ENCODE measurements at places on chromosomes 2 and 18.

GRCh38 chr2:149733936-149734685, 146.5 kb upstream of the MMADHC start:
- DNase-seq: no peak

GRCh38 chr18:66510357-66511045, 93.4 kb downstream of the CDH19 start:
- DNase-seq: no peak

DNA sequence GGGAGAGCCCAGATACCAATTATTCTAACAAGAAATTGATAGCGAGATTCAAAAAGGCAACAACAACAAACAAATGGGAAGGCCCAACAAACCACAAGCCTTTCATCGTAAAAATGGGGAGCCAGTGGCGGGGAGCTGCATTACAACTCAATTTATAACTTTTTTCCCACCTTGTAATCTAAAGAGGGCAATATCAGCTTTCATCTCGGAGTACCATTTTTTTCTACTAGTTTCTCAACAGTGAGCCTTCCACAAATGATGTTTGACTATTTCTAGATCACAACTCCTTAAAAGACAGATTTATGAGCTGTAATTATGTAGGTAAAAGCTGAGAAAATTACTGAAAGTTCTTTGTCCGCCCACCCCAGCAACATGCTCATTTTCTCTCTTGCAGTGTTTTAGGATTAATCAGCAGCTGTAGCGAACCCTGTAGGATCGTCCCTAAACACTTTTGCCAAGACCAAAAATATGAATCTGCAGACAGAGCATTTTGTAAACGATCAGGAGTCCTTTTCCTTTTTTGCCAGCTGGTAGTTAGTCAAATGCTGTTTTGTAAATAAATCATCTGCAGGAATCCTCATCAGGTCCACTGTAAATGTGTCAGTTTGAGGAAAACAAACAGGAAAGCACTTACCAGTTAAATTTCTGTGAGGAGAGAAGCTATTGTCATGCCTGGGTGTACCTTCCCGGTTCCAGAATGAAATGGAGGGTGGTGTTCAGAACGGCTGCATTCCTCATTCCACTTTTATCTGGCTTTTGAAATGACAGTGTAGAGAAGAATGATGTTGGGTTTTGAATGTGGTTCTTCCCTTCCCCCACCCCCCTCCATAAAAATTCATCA, 53.2 kb downstream of the EEF1B2 start:
- DNase-seq: peak; percentile 34

- DNase-seq: no peak
These were observed 17.7 kb upstream of the EN1 start for GRCh38 chr2:118865106-118865505.

- no peak for DNase-seq
These were observed 45.3 kb upstream of the RFX8 start for GRCh38 chr2:101520246-101520645.

DNA sequence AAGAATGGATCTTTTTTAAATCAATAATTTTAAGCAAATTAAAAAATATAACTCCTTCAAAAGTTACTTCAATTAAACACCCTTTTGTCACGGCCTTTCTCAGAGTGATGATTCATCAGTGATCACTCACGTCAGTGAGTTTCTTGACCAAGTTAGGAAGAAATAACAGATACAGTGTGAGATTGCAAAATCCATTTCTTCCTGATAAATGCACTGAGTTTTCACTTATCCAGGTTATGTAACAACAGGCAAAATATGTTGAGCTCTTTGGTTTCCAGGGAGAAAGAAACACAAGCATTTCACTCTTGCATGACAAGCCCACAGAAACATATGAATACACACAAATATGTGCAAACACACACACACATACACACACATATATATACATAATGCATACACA, 195.9 kb upstream of the CYRIA start:
- DNase-seq: peak; percentile 17

DNA sequence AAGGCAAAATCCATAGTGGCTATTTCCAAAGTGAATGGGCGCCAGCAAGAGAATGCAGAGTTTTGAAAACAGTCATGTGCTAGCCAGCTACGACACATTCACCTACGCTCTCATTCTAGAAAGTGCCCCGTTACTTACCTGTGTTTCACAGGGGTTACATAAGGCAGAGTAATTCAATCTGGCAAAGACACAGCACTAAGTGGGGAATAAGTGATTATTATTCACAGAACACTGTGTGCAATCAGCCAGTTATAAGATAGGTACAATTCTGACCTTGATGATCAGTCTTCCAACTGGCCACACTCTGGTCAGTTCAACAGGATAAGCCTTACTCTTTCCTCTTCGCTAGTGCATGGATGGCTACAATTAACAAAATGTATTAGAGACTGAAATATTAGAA, 105.8 kb downstream of the CABYR start:
- no peak for DNase-seq

DNA sequence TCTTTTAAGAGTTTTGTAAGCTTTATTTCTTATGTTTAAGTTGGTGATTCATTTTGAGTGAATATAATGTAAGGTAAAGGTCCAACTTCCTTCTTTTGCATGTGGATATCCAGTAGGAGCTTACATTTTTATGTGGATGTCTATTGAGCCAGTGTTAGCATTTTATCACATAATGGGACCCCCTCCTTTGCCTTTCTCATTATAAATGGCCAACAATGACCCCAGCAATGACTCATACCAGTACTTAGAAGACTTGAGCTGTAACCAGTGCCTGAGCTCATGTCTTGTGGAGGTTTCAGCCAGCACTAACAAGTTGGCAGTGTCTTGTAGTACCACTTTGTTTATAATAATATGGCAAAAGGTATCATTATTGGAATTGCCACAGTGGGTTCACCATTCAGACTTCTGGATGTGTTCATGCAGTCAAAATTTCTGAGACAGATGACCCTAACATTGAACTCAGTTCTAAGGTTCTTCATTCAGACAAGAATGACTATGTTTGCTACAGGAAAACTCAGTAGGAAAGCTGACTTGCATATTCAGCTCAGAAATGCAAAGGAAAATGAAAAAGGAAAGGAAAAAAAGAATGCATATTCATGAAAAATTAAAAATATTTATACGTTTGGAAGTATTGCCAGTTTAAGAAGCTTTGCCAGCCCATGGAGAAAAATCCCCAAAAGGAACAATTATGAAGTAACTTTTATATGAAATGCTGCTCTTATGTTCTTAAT, 41.0 kb downstream of the CDKL4 start:
- no peak for DNase-seq

GRCh38 chr2:207403141-207403540, 126.6 kb upstream of the CREB1 start:
- DNase-seq: no peak

- DNase-seq: no peak
These were observed 5.9 kb downstream of the ALPP start for GRCh38 chr2:232384466-232384865.

- no peak for DNase-seq
These were observed 240.2 kb downstream of the SH3BP4 start for GRCh38 chr2:235191978-235192377.

DNA sequence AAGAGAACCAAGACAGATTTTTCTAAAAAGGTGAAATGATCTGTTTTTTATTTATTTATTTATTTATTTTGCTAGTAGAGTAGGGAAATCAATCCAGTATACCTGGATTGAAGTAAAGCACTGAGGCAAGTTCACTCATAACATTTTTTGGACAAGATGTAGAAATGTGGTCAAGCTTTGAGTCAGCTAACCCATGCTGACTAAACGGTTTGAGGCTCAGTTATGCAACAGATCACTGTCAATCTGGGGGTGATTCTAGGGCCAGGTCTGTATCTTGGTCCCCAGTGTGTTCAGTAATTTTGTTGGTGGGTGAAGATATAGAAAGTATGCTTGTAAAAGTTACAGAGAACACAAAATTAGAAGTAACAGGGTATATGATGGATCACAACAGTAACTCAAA, 60.2 kb downstream of the RMDN2 start:
- DNase-seq: peak; percentile 54

GRCh38 chr2:40225670-40226210, 226.2 kb downstream of the SLC8A1 start:
- no peak for DNase-seq

- DNase-seq: no peak
These were observed 38.0 kb upstream of the ACVR2A start for GRCh38 chr2:147806846-147807245.

GRCh38 chr2:183671233-183671632, 547.0 kb downstream of the NUP35 start:
- no peak for DNase-seq

DNA sequence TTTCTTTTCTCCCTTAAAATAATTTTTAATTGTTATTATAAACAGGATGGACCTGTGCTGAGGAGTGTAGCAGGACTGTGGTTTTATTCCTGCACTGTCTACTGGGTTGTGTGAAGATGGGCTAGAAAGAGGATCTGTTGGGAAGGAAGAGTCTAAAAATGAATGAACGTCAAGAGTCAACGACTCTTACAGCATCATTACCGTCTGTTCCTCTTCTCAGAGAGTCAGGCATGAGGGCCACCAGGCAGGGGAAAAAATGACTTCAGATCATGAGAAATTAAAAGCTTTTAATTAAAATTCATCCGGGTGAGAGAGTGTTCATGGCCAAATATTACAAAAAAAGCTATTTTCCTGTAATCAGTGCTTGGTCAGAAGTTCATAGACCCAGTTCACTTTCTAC, 32.6 kb downstream of the SRSF7 start:
- no peak for DNase-seq
